ENCODE measurements at places on chromosomes 2 and 18.

DNA sequence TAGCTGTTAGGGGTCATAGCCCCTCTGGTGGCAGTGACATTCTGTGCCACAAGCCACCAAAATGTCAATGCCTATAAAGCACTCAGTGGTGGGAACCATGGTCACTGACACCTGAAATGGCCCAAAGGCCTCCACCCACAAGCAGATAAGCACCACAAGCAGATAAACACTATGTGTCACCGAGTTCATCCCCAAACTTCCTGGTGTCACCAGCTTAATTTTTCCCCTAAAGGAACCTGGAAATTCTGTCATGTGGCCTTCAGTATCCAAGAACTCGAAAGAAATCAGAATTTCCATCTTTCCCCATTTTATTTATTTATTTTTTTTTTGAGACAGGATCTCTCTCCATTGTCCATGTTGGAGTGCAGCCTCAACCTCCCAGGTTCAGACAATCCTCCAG is 3.6 kb upstream of the TPRKB start:
- DNase-seq: no peak

DNA sequence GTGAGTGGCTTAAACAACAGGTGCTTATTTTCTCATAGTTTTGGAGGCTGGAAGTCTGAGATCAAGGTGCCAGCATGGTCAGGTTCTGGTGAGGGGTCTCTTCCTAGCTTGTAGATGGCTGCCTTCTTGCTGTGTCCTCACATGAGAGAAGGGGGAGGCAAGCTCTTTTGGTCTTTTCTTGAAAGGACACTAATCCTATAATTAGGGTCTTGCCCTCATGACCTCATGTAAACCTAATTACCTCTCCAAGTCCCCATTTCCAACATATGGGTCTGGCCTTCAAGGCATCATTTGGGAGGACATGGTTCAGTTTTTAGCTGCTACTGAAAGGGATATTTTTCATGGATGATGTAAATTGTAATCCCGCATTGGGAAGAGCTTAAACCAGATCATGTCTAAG is 18.0 kb downstream of the RBM44 start:
- no peak for DNase-seq

- peak; percentile 50 for DNase-seq
These were observed 92.1 kb downstream of the AOX1 start for GRCh38 chr2:200677721-200678532.

- DNase-seq: peak; percentile 9
These were observed 73.9 kb upstream of the TWSG1 start for GRCh38 chr18:9260388-9261380.
